ENCODE measurements at places on chromosomes 11 and 22. TPM values are rescaled to one million over a fixed set of nuclear protein-coding genes. Genes with fewer than 3 reads are reported as not detected.

DNA sequence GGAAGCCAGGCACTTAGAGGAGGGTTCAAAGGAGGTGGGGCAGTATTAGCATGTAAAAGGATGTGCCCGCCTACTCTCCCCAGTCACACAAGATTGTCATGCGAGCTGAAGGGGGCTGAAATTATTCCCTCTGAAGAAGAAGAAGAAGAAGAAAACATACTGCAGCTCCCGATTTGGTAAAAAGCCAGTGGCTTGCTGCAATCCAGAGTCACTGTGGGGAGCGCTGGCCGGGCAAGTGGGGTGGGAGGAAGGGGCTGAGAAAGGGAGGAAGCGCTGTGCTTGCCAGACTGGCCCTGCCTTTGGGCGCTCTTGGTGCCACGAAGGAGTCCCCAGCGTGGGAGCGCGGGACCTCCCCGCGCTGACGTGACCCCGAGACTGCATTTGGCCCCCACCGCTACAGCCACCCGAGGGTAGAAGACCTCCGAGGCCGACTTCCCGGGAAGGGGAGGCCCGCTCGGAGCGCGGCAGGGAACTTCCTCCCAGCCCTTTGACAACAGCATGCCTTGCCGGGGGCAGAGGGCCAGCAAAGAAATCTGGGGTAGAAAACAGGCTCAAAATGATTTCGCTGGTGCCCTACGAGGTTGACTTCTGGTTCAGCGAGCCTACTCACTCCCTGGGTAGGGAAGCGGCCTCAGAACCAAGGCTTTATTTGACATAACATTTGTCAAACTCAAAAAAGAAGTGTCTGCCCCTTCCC lies 906.3 kb downstream of the DLG2 start:
- peak; percentile 74 for DNase-seq

C11orf16 gene
- not detected for total RNA-seq

DNA sequence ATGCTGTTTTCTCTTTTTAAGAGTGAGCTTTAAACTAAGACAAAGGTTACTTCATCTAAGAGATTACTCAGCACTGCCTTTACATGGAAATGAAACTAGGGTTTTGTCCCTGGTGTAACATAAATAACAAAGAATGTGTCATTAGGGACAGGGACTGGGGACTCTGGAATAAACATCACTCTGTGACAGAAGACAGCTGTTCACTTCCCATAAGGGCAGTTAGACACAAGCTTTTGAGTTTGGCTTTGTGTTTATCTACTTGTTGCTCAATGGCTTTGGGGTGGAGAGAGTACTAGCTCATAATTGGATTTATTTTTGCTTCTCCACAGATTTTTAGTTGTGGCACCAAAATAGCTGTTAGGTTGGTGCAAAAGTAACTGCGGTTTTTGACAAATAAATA lies 154.5 kb downstream of the OR4C45 start:
- DNase-seq, result no peak

ELF5 gene
- total RNA-seq, result 2.1 TPM

DNA sequence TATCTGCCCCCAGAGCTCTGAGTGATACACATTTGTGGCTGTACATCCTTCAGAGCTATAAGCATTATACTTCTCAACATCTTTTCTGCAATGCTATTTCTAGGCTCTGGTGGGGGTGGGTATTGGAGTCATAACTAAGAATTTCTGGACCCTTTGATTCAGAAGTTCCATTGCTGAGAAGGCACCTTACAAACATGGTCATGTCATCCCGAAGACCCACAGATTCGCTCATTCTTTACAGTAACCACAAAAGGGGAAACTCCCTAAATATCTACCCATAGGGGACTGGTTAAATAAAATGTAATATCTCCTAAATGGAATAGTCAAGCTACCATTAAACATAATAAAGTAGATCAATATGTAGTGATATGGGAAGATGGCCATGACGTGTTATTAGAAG lies 98.8 kb downstream of the PRR5L start:
- no peak for DNase-seq
